Right renal pelvis (tissue), 4 donors: ENCODE measurements at places on chromosomes 16 and 17. TPM values are rescaled to one million over a fixed set of nuclear protein-coding genes. Genes with fewer than 3 reads are reported as not detected.

OMG gene
- 0.29 TPM for polyA plus RNA-seq

- no peak for DNase-seq
Observed at GRCh38 chr17:48002266-48002915, 31.5 kb downstream of the CDK5RAP3 start.

GRCh38 chr17:82328141-82328993, 5.2 kb downstream of the SECTM1 start:
- DNase-seq = no peak

GRCh38 chr17:54781389-54781788, 119.3 kb upstream of the TOM1L1 start:
- no peak for DNase-seq

GRCh38 chr16:14373406-14373805, 256.7 kb downstream of the PARN start:
- DNase-seq = no peak

NPIPB8 gene
- polyA plus RNA-seq = not detected

CACNA1G gene
- polyA plus RNA-seq = 6.7 TPM

- no peak for DNase-seq
Observed at GRCh38 chr16:29237971-29238370, 168.5 kb downstream of the NPIPB11 start.

TBL3 gene
- 26.0 TPM for polyA plus RNA-seq

GRCh38 chr16:30656388-30656787, 1.8 kb upstream of the FBRS start:
- no peak for DNase-seq

SEZ6L2 gene
- 13.7 TPM for polyA plus RNA-seq

SYT17 gene
- polyA plus RNA-seq = 10.5 TPM

SEC14L5 gene
- 0.25 TPM for polyA plus RNA-seq

SYCE1L gene
- 9.2 TPM for polyA plus RNA-seq

AOC3 gene
- polyA plus RNA-seq = 5.8 TPM

DNA sequence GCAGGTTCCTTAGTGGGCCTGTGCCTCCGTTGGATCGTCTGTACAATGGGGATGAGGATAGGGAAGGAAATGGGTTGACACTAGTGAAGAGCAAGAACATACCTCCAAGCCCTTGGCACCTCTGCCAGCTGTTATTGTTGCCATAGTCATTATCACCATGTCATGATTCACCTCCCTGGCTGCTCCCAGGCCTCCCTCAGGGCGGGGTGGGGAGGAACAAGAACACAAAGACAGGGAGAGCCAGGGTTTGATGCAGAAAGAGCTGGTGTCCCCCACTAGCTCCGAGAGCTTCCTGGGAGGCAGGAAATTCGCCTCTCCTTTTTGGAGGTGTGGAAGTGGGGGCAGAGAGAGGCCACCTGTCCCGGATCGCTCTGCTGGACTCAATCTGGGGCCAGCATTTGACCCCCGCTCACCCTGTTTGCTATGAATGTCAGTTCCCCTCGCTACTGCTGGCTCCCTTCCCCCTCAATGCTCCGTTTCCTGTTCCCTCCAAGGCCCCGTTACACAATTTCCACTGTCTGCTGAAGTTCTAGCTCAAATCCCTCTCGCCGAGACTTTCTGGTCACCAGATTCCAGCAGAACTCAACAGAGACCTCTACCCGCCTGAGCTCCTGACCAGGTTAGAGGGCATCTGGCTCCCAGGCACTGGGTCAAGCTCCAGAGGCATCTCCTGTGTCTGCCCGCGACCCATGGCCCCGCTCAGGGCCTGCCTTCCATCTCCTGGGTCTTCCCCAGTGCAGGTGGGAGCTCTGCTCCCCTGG, 9.1 kb downstream of the TIMP2 start:
- DNase-seq = no peak

DNA sequence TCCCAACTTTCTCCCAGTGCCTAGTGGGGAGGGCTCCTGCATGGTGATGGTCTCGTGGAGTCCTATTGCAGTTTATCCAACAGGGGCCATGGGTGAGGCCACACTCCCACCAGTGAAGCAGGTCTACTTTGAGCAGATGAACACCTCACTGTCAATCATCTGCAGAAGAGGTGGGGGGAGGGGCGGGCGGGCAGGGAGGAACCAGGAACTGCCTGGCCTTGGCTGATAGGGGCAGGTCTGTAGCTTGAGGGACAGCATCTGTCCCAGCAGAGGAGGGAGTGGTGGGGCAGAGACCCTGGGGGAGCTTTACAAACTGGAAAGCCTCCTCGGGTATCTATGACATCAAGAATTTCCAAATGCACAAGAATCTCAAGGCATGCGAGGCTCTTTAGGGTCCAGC, 58.7 kb upstream of the ZNF423 start:
- DNase-seq = no peak

GRCh38 chr16:81790830-81791435, 11.8 kb downstream of the PLCG2 start:
- DNase-seq = no peak

CCL3 gene
- polyA plus RNA-seq = 2.1 TPM

STH gene
- polyA plus RNA-seq = not detected

MYBBP1A gene
- polyA plus RNA-seq = 34.7 TPM

ACSM3 gene
- polyA plus RNA-seq = 121 TPM

GRCh38 chr16:74252329-74252728, 44.3 kb upstream of the PSMD7 start:
- no peak for DNase-seq

SETD6 gene
- polyA plus RNA-seq = 29.6 TPM

GRCh38 chr17:33986088-33986487, 269.0 kb upstream of the CCL2 start:
- DNase-seq = no peak

DNA sequence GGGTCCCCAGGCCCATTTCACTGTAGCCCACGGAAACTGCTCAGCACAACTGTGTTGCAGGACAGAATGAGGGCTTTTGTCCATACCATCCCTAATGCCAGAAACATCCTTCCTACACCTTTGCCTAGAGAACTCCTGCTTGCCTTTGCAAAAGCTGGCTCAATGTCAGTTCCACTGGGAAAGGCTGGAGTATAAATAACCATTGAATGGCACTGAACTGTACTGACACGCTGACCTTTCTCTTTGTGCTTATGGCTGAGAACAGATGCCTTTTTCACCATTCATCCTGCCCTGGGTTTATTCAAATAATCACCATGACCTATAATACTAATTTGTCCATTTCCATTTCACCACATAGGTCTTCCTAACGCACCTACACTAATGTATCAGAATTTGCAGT, 300.3 kb downstream of the XYLT1 start:
- no peak for DNase-seq

- DNase-seq = no peak
Observed at GRCh38 chr17:37801171-37801570, 56.3 kb upstream of the HNF1B start.

DNA sequence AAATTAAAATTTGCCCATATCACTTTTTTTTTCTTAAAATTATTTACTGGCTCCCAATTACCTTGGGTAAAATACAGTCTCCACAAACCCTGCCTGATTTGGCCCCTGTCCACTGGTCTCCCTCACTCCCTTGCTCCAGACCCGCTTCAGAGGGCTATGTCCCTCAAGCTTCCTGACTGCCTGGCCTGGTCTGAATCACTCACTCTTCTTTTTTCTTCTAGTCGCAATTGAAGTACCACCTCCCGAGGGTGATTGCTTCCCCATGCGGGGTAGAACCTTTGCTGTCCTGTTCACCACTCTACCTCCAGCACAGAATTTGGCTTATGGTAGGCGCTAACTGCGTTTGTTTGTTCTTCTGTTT, 598 bp upstream of the PGAP3 start:
- no peak for DNase-seq

GRCh38 chr17:58006560-58006923, 504 bp downstream of the SRSF1 start:
- peak; percentile 75 for DNase-seq
